ENCODE measurements at places on chromosomes 12 and 14.

DNA sequence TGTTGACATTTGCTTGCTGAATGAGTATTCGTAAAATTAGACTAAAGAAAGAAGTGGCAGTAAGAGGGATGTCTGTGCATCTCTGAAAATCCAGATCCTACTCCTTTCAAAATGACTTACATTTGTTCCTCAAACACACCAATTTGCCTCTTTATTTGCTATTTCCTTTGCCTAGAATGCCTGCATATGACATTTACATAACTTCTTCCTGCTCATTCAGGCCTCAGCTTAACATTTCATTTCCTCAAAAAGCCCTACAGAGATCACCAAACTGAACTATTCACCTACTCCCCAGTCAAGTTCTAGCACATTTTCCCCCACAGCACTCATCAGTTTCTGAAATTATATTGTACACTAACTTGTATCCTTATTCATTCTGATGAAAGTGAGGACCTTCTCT, 907.2 kb downstream of the LRFN5 start:
- DNase-seq, result no peak

DNA sequence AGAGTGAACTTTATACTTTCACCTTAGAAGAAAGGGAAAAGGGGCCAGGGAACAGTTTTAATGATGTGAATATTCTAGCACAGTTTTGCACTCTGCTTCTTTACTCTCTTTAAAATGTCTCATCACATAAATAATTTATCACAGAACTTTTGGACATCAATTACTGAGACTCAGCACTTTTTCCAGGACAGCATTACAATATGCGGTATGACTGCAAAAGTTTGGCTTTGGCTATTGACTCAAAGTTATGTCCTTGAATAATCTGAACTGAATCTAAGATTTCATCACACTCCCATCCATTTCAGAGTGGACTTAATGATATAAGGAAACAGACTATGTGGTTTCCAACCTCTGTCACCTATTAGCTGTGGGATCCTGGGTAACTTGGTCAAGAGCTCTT, 11.7 kb downstream of the CCER1 start:
- no peak for DNase-seq

DNA sequence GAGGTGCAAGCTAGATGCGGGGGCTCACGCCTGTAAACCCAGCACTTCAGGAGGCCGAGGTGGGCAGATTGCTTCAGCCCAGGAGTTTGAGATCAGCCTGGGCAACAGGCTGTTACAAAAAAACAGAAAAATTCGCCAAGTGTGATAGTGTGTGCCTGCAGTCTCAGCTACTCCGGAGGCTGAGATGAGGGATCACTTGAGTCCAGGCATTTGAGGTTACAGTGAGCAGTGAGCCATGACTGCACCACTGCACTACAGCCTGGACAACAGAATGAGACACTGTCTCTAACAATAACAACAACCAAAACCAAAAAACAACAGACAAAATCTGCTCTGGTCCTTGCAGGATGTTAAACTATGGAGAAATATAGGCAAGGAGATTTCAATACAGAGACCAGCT, 13.9 kb downstream of the BTBD7 start:
- no peak for DNase-seq

- no peak for DNase-seq
These were observed 370.3 kb downstream of the SLC6A15 start for GRCh38 chr12:84542289-84542688.

- no peak for DNase-seq
These were observed 14.2 kb downstream of the RPS6KL1 start for GRCh38 chr14:74908861-74909341.

DNA sequence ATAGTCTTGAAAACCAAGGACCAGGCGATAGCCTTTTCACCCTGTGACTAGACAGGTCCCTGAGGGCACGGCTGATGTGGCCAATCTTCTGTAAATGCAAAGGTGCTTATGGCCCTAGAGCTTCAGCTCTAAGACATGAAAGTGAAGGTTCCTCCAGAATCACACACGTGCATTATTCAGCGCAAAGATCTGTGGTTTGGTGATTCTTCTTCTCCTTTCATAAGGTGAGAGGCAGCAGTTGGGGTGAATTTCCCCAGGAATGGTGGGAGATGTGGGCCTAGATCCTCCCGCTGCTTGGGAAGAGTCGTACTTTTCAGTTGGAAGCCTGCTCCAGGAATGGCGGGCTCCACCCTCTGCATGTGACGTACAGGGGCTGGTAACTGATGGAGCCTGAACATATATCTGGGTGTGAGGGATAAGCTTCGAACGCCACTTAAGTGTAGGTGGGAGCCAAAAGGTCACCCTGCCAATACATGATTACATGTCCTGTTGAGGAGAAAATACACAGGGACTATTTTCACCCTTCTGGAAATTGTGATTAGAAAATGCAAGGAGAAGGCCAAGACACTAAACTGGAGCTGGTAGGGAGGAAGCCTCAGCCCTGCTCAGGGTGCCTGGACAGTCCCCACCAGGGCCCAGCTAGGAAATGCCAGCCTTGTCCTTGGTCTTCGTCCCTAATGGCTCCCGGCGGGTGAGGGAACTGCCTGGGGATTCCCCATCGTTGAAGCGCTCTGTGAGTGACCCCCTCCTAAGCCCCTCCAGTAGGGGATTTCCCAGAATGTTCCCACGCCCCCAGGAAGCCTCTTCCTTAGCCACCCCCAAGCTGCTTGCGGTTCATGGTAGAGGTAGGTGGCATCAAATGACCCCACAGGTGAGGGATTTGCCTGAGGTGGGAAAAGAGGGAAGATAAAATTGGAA, 17.6 kb downstream of the BATF start:
- peak; percentile 72 for DNase-seq

- no peak for DNase-seq
These were observed 56.2 kb downstream of the PPHLN1 start for GRCh38 chr12:42382013-42382696.

DNA sequence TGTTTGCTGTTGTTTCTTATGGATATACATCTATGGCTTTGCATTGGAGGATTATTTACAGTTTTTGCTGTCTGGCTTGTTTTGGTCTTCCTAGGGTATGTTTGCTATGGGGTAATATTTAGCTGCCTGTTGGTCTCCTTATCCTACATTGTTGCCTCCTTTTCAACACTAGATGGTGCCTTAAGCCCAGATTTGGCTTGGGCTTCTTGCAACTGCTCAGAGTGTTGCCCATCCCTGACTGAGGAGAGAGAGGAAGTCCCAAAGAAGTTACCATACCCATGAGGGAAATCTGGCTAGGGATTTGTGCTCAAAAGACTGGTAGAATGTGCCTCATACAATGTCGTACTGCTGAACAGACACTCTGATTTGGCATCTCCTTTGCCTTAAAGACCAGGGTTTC, 94.6 kb upstream of the MUCL1 start:
- DNase-seq, result peak; percentile 21

- no peak for DNase-seq
These were observed 23.3 kb upstream of the MARK3 start for GRCh38 chr14:103361867-103362266.

DNA sequence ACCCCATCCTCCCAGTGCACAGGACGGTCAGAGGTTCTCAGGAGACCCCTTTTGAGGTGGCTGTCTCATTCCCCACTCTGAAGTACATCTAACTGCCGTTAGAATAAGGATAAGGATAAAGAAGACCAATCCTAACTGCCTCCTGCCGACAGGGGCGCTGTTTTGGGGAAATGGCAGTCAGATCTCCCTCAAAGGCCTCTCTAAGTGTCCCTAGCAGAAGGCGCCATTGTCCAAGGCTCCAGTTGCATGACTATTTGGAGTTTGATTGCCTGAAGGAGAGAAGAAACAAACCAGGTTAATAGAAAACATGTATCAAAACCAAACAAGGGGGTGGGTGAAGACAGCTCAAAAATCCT, 29.1 kb upstream of the KLRB1 start:
- DNase-seq, result no peak

GRCh38 chr12:103586791-103587370, at the start of gene STAB2:
TSS of gene STAB2 (plus strand) at chr12:103587273. CDS start at chr12:103587477, 204 bp downstream.
- no peak for DNase-seq

DNA sequence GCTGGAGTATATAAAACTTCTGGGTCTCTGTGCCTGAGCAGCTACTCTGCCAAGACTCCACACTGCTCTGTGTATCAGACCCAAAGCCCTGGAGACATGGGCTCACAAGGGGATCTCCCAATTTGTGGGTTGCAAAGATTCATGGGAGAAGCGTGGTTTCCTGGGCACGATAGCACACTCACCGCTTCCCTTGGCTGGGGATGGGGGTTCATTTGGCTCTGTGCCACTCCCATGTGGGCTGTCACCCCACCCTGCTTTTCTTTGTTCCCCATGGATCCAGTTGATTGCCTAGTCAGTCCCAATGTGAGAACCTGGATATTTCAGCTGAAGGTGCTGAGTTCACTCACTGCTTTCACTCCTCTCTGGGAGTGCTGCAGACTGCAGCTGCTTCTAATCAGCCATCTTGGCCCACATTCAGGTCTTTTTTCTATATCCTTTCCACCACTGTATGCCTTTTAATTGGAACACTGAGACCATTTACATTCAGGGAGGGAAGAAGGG, 40.0 kb upstream of the PCNX4 start:
- DNase-seq, result no peak

Data from GM13977 (cell line).